T1000 (cell line): ENCODE measurements at places on chromosomes 2 and 18.

DNA sequence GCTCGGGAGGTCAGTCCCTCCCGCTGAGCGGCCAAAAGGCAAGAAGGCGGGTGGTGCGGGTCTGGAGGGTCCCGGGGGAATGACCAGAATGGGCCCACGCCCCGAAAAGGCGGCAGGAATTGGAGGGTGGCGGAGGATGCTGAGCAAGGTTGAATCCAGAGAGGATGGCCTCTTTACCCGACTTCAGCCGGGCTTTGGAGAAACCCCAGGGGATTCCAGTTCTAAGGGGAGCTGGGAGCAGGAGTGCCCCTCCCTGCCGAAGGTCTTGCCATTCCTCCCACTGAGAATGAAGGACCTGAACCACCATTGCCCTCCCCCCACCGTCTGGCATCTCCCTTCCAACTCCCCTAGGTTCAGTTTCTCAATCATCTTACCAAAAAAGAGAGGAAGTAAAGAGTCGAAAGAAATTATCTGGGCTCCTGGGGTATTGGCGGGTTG lies 38.9 kb upstream of the ATP6V1B1 start:
- no peak for DNase-seq

- no peak for DNase-seq
Measured at GRCh38 chr2:110805894-110806452, 73.6 kb downstream of the ACOXL start.

DNA sequence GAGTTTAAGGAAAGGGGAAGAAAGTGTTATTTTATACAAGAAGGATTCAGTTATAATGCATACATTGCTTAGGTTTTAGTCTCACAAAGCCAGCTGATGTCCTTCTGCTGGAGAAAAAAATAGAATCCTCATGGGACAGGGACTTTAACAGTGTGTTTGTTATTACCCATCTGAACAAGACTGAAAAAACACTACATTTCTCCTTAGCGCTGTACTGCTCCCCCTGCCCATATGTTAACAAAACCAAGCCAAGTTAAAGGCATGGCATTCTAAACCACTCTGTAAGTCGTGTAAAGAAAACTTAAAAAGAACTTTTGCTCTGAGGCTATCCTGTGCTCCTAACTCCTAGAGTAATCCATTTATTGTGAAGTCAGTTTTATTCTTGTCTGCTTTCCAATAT lies 102.6 kb upstream of the NYAP2 start:
- no peak for DNase-seq

- no peak for DNase-seq
Measured at GRCh38 chr2:130385709-130386108, 29.9 kb downstream of the PTPN18 start.

GRCh38 chr2:29063646-29064345 lies 10.5 kb downstream of the PCARE start:
- DNase-seq: no peak

- peak; percentile 66 for DNase-seq
Measured at GRCh38 chr18:68714712-68715496, at the start of gene TMX3. Gene TMX3 (minus strand): TSS chr18:68715108. CDS start chr18:68714981, 127 bp downstream.

- DNase-seq: no peak
Measured at GRCh38 chr2:237134321-237135230, 48.9 kb downstream of the COPS8 start.

DNA sequence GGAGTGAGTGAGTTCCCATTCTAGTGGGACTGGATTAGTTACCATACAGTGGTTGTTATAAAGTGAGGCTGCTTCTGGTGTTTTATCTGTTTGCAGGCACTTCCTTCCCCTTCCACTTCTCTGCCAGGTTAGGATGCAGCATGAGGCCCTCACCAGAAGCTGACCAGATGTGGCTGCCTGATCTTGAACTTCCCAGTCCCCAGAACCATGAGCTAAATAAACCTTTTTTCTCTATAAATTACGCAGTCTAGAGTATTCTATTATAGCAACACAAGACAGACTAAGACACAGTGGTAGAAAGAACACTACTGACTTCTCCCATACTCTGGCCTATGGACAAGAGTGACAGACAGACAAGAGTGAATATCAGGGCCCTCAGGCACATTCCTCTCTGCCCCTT lies 14.1 kb downstream of the LCT start:
- DNase-seq: no peak

- DNase-seq: no peak
Measured at GRCh38 chr2:84925336-84925723, 19.9 kb downstream of the TMSB10 start.

- DNase-seq: no peak
Measured at GRCh38 chr18:13257361-13257980, 38.9 kb downstream of the LDLRAD4 start.

DNA sequence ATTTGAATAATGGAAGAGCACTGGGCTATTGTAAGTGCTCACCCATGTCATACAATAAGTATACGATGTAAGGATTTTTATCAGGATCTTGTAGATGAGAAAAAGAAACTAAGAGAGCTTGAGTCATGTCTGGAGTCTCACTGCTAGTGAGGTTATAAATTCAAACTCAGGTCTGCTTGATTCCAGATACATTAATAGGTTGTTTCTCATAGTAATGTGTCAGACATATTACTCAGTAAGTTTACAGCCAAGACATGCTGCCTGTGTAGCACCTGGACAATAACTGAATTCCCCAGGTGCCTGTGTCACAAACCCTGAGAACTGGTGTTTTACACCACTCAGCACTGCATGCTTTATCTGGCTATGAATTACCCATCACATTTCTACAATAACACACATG lies 216.9 kb upstream of the LRP1B start:
- DNase-seq: no peak
